ENCODE measurements at places on chromosomes 1 and 21. TPM values are rescaled to one million over a fixed set of nuclear protein-coding genes. Genes with fewer than 3 reads are reported as not detected.

DNA sequence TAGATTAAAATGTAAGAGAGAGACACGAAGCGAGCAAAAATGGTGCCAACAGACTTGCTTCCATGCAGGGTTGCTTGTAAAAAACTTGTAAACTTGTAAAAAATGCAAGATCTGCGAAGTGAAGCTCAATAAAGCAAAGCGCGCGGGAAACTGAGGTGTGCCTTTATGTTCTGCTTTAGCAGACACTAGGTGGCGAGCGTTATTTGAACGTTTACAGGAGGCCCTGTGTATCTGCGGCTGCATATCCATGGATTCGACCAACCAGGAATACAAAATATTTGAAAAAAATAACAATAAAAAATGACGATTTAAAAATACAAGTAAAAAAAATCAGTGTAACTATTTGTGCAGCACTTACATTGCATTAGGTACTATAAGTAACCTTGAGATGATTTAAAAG lies 1.5 kb downstream of the UBE2G2 start:
- DNase-seq = peak; percentile 71

RGSL1 gene
- not detected for total RNA-seq

DNA sequence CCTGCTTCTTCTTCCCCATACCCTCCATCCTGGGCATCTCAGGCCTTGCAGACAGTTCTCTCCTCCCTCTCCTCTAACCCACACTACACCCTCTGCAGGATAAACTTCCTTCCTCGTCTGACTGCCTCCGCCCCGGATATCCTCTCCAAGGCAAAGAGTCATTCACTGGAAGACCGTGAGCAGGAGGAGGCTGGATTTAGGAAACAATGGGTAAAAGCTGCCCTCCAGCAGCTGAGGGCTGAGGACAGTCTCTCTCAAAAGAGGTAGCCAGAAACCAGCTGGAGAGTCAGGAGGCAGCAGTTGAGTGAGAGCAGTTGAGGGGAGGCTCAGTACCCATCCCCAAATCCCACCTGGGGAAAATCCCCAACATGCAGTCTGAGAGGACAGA lies 1.4 kb downstream of the CSRP1 start:
- DNase-seq = no peak

DNA sequence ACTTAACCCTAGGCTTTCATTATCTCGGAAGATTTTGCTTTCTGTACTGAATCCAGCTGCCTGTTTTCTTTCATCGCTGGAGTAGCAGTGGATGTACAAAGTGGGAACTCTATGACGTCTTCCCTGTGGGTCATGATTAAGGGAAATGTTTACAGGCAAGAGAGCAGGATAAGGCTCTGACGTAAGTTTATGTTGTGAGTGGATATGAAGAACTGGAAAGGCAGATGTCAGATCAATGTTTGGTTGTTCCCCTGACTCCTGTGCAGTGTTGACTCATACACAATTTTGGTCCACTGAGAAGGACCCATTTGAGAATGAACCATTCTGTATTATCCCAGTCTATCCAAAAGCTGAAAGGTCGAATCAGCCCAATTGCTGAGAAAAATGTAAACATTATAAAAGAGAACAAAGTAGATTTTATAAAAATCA lies 292.4 kb downstream of the GRIK1 start:
- no peak for DNase-seq

TDRD5 gene
- total RNA-seq = not detected

All from activated CD4-positive, alpha-beta T cell treated with anti-CD3 and anti-CD28 coated beads, Interleukin-2, amount 10 ng/mL, durations not matched to agents 24 days and 14 days (primary cell).